ENCODE measurements at places on chromosomes 4 and X. TPM values are rescaled to one million over a fixed set of nuclear protein-coding genes. Genes with fewer than 3 reads are reported as not detected.
A peak's percentile ranks its signal among the peaks of the same experiment; 100 is the strongest.

DNA sequence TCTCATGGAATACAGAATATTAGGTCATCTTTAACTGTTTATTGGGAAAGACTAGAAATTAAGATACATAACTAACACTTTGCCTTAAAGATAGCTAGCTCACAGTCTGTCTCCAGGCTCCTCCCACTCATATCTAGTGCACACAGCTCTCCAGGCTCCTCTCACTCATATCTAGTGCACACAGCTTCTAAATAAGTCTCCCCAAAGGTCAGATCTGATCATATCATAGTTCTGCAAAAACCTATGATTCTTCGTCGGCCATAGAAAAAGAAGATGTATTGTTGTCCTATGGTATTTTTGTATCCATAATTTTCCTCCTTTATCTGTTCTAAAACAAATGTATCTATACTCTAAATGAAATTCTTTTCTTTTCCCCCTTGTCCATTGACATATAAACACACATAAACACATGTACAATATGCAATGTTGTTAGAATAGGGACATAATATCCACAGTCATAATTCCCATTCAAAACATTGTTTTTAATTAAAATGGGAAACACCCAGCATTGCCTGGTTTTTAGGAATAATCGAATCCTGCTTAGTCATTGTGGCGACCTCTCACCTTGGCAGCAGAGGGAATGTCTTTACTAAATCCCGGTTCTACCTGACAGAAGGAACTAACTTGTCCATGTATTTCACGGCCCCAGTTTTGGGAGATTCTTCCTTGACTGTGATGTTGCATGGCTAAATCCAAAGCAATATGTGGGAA is 1282.0 kb downstream of the PCDH7 start:
- DNase-seq, result peak; percentile 29

OPRPN gene
- not detected for total RNA-seq

GRCh38 chr4:186644311-186644638 is 79.4 kb downstream of the FAT1 start:
- no peak for DNase-seq

GRCh38 chr4:4323705-4324534 is 33.9 kb downstream of the ZBTB49 start:
- DNase-seq, result no peak

DNA sequence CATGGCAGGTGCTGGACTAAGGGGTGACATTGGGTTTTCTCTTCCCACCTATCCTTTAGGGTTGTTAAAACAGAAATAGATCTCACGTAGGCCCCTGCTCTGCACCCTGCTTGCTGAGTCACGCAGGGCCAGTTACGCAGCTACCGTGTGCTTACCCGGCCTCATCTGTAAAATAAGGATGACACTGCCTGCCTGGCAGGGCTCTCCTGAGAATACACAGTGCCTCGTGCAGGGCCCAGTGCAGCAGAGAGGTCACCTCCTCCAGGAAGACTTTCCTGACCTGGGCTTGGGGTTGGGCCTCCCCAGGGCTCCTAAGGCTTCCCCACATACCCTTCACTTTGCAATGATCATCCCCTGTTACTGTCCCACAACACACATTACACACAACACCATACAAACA is 33.6 kb upstream of the JAKMIP1 start:
- DNase-seq, result no peak

RBMXL3 gene
- not detected for total RNA-seq

SAT1 gene
- 80.5 TPM for total RNA-seq

DNA sequence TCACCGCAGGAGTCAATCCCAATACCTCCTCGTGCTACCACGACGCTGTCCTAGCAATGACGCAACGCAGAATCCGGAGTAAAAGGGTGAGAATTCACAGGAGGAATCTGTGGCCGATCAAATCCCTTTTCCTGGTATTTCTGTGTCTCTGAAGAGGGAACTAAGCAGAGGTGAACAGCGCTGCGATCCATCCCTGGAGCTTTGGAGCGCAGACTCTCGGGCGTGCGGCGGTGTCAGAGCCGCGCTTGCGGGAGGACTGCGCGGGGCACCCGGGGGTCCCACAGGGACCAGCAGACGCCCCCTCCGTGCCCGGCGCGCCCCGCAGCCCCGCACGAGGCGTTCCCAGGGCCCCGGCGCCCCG is 17.2 kb upstream of the ZNF718 start:
- no peak for DNase-seq

- no peak for DNase-seq
These were observed 59.1 kb downstream of the SCFD2 start for GRCh38 chr4:53306729-53307128.

DNA sequence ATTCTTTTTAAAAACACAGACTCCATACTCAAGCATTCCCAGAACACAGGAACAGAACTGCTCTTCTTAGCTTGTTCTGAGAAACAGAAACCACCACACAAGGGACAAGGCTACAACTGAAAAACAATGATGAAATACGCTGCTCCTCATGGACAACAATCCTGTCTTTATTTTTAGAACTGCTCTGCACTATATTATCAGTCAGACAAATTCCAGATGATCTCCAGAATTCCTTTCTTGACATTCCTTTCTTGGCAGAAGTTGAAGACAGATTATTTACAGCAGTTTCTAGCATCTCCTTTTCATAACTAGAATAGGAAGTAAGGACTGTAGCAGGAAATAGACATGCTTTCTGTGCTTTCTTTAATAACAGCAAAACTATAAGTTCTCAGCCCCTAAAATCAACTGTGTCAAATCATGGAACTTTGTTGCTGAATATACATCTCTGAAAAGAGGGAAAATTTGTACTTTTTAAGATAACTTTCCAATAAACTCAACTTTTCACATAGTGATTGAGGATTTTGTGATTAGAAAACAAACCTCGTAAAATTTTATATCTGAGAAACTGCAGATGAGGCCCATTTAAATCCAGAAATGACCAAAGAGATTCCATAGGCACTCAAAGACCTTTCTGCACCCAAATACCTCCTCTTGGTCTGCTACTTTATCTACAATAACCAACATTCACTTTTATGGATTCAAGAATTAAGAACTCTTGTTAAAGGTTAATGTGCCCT is 35.9 kb downstream of the ANTXR2 start:
- no peak for DNase-seq

DNA sequence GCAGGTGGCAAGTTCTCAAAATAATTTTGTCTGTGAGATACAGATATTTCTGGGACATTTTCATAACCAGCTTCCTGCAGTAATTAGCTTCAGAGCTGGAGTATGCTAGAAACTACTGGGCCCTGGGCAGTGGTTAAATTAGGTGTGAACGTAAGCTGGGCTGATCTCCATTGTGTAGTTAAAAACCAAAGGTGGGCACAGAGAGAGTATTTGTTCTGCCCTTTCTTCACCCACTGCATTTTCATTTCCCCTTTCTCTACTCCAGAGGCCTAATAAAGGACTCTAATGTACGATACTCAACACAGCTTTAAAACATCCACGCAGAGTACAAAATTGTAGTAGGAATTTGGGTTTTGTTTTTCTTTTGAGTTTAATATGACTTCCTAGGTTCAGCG is 252.7 kb downstream of the SPRY1 start:
- no peak for DNase-seq

DNA sequence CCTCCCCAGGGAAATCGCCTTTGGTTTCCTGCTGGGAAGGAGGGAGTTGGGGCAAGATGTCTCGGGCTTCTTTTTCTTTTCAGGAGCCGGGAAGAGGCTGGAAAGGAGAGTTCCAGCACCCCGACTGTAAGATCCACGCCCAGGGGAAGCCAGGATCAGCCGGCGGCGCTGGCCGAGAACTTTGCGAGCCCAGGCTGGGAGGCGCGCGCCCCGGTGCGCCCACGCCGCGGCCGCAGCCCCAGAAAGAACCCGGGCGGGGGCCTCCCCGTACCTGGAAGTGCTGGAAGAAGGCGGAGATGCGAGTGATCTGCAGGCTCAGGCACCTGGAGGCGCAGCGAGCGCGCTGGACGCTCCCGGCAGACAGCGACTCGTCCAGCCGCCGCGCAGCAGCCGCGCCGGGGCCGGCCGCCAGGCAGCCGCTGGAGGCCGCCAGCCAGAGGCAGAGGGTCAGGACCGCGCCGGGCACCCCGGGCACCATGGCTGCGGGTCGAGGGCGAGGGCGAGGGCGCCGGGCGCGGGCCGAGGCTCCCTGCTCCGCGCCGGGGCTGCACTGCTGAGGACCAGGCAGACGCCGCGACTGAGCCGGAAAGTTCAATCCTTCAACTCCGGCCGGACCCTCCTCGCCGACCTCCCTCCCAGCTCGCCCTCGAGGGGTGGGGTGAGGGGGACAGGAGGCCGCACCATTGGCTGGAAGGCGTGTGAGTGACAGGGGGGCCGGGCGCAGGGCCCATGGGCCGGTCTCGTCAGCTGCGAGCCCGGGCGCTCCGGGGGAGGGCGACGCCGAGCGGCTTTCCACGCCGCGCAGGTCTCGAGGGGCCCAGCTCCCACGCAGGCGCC is at the start of gene ANOS1:
Gene ANOS1, minus strand, starts transcription at position 579 of the 837 bp plus-strand sequence. Its CDS starts 101 bp downstream, at position 478.
- DNase-seq, result no peak

GC gene
- total RNA-seq, result not detected

SOWAHD gene
- total RNA-seq, result not detected

RGS12 gene
- total RNA-seq, result 7.1 TPM

GRCh38 chrX:143298663-143299241 is 218.5 kb downstream of the SPANXN3 start:
- no peak for DNase-seq

MAGEB2 gene
- not detected for total RNA-seq

DNA sequence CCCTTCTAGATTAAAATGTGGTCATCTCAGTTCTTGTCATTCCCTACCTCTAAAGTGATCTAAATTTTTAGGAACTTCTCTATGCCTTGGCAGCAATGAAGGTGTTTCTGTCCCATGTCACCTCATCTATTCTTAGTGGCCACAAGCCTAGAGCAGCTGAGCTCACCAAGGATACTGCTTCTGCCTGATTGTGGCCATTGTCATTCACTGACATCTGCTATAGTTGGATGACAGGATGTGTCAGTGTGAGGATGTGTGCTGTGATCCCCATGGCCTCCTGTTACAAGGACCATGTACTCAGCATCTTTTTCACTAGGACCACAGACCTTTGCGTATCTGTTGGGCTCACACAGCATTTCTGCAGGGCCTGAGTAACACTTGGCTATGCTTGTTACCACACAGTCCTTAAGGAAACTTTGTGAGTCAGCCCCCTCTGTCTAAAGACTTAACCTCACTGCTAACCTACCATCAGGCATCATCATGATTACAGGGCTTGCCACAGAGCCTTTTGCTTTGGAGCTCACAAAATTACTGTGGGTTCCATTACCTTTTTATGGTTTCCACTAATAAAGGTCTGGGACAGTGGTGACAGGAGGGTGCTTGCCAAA is 421.0 kb downstream of the ADAM29 start:
- DNase-seq, result no peak

MXRA5 gene
- total RNA-seq, result not detected

DNA sequence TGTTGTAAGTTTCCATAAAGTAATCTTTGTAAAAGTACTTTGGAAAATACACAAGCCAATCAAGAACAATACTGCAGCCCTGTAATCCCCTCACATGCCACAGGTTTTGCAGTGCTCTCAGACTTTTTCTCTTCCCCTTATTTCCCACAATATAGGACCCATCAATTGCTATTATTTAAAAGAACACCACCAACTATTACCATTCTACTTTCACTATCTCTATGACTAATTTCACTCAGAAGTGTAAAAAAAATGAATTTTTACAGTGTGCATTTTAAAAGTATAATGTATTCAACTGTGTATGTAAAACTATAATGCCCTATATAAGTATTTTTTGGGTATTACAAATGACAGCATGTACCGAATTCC is 1.7 kb downstream of the ATP8A1 start:
- no peak for DNase-seq

GRCh38 chrX:118745570-118745969 is 18.2 kb downstream of the IL13RA1 start:
- DNase-seq, result no peak

NAP1L3 gene
- not detected for total RNA-seq

DNA sequence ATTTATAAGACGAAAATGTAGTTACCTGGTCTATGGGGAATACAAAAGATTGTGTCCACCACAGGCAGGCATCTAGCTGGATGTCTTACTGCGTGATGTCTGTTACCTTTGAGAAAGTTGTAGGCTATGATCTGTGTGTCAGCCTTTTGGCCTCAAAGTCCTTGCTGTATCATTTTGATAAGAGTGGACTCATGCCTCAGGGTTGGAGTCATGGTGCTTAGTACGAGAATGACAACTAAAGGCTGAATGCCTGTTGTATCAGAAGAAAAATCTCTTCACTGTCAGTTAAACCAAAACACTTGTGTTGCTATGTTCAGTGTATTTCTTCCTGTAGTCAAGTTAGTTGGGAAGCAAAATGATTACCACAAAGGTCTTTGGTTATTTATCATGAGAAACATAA is 226.2 kb downstream of the ARHGAP10 start:
- DNase-seq, result no peak

- DNase-seq, result no peak
These were observed 11.5 kb downstream of the RAB9A start for GRCh38 chrX:13700380-13700779.

GRCh38 chr4:61545902-61546480 is 345.9 kb downstream of the ADGRL3 start:
- DNase-seq, result no peak

- DNase-seq, result no peak
These were observed 112.4 kb downstream of the ADGRL3 start for GRCh38 chr4:61312526-61312925.

- no peak for DNase-seq
These were observed 2.8 kb upstream of the TIFA start for GRCh38 chr4:112288455-112288854.

DNA sequence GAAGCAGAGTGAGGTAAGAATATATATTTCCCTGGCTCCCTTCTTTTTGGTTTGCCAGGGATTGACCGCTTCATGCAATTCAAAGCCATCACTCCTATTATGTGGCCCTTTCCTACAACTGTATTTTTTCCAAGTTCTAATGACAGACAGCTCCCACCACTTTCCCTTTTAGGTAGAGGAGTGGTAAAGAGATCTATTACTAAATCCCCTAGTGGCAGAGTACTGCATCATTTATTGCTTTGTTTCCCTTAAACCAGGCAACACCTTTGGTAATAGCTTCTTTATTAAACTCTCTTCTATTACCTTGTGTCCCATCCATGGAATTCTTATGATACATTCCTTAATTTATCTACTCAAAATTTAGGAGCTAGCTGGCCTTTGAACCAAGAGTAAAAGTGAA is 90.7 kb downstream of the CNOT6L start:
- no peak for DNase-seq

DNA sequence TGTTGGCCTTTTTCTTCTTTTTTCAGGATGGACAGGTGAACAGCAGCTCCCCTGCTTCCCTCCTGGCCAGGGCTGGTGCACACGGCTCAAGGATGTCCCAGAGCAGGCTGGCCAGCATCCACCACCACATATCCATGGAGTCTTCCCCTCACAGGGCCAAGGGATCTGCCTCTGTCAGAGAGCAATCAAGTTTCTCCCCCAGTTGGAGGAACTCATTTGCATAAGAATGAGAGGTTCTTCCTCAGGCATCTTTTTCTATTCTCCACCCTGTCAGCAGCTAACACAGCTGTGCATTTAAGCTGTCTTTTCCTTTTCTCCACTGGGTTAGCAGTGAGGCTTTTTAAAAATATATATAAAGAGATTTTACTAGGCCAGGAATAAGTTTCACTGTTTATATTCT is 143.8 kb downstream of the ANAPC10 start:
- DNase-seq, result no peak

- DNase-seq, result peak; percentile 61
These were observed 95.9 kb downstream of the WDFY3 start for GRCh38 chr4:84870398-84871163.

Measured in HT-29 (cell line).